Stimulated activated CD4-positive, alpha-beta T cell treated with anti-CD3 and anti-CD28 coated beads, Interleukin-15, amount 100 ng/mL, for 48 hours (primary cell): ENCODE measurements at places on chromosomes 1 and 21.

DNA sequence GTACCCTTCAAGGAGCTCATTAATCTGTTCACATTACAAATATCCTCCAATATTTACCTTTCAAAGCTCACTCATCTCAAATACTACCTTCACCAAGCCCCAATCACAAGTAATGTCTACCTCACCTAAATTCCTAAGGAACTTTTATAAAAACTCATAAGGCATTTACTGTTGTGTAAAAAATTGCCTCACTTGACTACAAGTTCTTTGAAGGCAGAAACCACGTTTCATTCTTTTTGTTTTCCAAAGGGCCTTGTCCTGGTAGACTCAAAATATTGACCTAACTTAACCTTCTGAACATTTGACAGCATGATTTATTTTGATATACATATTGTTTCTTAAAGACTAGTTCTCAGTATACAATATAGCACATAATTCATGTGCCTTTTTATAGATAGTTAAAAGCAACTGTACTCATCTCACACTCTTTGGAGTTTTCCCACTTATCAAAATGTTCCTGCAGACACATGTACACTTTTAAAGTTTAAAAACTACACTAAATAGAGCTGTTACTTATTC is 2.5 kb downstream of the USP33 start:
- DNase-seq: no peak

DNA sequence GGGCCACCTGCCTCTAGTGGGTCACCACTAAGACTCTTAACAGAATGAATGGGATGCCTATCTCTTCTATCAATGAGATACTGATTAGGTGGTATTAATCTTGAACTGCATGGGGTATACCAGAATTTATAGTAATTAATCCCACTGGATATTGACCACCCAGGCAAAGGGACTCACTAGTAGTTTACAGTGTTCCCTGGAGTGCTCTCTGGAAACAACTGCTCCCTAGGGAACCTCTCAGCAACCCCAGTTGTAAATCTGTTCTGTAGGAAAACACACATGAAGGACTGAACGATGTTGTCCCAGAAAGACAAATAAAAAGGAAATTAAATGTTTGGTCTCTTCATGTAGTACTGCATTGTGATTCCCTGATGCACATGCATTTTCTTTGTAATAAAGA is 430.5 kb downstream of the HLX start:
- DNase-seq: no peak

GRCh38 chr1:229105822-229106525 is 164.9 kb upstream of the RAB4A start:
- DNase-seq: no peak

- no peak for DNase-seq
Observed at GRCh38 chr1:121483961-121484424, 299.2 kb downstream of the SRGAP2C start.

DNA sequence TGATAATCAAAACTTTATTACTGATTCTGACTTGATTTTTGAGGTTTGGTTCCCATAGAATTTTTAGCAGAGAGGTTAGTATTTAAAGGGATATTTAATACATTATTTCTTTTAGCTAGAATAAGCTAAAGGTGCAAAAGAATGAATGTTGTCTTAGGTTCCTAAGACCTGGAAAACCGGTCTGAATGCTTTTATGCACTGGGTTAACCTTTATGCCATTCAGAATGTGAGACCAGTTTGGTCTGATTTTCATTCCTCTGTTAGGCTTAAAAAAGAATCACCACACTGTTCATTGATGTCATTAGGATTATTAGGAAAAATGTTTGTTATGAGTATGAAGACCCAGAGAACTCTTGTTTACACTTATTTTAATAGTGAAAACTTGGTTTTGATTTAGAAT is 30.1 kb downstream of the RAP1A start:
- DNase-seq: no peak

DNA sequence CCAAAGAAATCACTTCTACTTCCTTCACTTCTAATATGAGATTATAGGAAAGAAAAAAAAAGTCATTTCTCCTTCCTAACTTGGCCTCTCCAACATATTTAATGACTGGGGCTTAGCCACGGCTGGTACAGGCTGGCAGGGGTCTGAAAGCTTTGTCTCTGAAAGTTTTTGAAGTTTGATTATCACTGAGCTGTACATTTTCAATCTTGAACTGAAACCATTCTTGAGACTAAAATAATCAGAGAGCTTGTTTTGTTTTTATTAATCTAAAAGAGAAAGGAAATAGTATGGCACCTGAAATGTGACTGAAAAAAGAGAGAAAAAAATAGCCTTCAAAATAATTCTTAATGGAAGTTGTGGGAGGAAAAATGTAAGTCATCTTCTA is 3.8 kb upstream of the KRTAP19-8 start:
- no peak for DNase-seq

DNA sequence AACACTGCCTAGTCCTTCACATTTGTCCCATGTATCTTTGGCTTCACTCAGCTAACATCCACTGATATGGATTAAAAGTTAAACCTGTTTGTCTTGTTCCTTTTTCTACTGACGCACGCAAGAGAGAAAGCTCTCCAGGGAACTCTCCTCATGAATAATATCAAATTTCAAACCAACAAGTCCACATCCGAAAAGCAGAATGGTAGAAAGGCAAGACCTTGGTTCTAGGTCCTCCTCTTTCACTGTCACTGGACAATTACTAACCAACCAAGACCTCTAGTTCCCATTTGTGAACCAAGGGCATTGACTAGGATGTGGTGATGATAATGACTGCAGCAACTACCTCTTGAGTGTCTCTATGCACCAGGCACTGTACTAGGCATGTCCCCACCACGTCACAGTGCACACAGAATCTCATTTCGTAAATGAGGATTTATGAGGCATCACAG is 8.4 kb downstream of the PLPP3 start:
- no peak for DNase-seq

GRCh38 chr21:46569081-46569480 is 35.8 kb downstream of the S100B start:
- no peak for DNase-seq

DNA sequence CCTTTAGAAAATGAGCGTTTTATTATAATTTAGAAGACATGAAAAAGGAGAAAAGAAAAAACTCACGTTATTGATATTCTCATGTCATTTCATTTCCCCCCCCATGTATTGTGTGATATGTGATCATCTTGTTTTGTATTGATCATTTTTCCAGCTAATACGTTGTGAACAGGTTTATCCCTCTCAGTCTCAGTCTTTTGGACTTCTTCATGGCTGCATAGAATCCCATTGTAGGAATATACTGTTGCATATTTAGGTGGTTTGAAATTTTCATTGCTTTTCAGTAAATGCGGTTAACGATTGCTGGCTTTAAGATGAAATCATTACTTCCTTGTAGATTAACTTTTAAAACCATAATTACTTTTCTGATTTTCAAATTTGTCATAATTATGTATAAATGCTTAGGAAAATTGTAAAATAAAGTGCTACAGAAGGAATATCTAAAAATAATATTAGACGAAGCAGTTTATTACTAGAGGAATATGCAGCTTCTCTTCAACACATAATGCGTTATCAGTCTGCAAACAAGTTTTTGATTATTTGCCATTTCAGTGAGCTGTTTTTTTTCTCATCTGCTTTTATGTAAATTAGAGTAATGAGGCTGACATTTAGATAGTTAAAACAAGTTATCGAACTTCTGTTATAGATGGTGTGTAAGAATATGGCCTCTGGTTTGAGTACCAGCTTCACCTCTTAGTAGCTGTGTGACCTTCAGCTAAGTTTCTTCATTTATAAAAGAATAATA is 1.8 kb downstream of the SON start:
- DNase-seq: no peak

- no peak for DNase-seq
Observed at GRCh38 chr1:171346881-171347280, 32.9 kb downstream of the FMO4 start.

GRCh38 chr1:215453440-215453839 is 113.7 kb upstream of the KCTD3 start:
- no peak for DNase-seq

- no peak for DNase-seq
Observed at GRCh38 chr21:31334648-31335121, 9.4 kb downstream of the TIAM1 start.

- DNase-seq: no peak
Observed at GRCh38 chr1:25048728-25049127, 118.7 kb upstream of the RUNX3 start.

GRCh38 chr1:192235127-192235526 is 76.9 kb downstream of the RGS18 start:
- DNase-seq: no peak

DNA sequence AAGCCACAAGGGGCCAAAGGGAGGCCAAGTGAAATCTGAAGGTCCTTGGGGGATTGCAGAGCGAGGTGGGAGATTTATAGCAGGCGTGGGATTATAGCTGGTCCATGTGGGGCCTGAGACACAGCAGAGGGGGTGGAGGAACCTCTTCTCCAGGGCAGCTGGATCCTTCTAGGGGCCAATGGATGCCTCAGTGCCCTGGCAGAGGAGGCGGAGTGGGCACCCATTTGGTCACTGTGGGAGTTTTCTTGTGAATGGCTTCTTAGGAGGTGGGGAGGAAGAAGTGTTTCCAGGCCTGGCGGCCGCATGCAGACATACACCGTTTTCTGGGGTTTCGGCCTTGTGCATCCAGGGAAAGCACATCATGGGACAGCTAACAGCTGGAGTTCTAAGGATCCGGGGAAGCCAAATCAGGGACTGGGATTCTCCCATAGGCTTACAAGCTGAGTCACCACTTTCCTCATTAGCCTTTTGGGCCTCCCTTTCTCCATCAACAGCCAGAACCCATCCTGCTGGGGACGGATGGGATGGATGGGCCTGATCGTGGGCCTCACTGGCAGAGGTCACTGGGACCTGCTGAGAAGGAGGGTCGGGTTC is 76.5 kb downstream of the RHOU start:
- no peak for DNase-seq
